ENCODE measurements at places on chromosomes 6 and 20.

GRCh38 chr20:227439-228105 is 514 bp downstream of the DEFB129 start:
- no peak for DNase-seq

DNA sequence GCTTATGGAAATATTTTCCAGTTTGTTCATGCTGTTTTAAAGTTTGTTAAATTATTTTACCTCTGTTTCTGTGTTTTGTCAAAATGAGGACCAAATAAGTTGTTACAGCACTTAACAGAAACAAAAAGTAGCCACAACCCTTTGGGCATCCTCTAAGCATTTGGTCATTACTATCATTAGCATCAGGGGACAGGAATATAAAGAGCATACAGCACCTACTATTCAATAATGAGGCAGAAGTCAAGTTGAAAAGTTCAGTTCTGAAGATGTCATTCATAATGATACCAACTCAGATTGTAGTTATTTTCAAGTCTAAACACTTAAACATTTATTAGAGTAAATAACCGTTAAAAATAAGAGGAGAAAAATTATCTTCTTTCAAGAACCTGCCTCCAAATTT is 862.3 kb upstream of the FLRT3 start:
- no peak for DNase-seq

DNA sequence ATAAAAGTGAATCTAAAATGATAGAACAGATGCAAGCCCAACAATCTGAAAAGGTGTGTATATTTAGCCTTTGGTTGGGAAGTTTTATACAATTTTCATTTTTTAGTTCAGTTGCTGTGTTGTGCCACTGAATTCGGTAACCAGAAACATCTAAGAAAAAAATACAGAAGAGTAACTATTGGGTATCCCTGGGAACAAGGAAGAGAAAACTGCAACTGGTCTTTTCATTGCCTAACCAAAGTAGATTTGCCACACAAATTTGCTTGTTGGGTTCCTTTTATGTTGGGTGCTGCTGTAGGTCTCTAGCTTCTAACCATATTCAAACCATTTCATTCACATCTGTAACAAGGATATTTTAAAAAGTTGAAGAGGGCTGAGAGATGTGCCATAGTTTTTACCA is 2.8 kb upstream of the TMEM30A start:
- DNase-seq: no peak

DNA sequence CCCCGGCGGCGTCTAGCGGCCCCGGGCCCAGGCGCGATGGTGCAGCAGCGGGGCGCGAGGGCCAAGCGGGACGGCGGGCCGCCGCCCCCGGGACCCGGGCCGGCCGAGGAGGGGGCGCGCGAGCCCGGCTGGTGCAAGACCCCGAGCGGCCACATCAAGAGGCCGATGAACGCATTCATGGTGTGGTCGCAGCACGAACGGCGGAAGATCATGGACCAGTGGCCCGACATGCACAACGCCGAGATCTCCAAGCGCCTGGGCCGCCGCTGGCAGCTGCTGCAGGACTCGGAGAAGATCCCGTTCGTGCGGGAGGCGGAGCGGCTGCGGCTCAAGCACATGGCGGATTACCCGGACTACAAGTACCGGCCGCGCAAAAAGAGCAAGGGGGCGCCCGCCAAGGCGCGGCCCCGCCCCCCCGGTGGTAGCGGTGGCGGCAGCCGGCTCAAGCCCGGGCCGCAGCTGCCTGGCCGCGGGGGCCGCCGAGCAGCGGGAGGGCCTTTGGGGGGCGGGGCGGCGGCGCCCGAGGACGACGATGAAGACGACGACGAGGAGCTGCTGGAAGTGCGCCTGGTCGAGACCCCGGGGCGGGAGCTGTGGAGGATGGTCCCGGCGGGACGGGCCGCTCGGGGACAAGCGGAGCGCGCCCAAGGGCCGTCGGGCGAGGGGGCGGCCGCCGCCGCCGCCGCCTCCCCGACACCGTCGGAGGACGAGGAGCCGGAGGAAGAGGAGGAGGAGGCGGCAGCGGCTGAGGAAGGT is 715 bp downstream of the SOX12 start:
- peak; percentile 28 for DNase-seq

- no peak for DNase-seq
These were observed 14.6 kb upstream of the CDK5RAP1 start for GRCh38 chr20:33415948-33416347.

DNA sequence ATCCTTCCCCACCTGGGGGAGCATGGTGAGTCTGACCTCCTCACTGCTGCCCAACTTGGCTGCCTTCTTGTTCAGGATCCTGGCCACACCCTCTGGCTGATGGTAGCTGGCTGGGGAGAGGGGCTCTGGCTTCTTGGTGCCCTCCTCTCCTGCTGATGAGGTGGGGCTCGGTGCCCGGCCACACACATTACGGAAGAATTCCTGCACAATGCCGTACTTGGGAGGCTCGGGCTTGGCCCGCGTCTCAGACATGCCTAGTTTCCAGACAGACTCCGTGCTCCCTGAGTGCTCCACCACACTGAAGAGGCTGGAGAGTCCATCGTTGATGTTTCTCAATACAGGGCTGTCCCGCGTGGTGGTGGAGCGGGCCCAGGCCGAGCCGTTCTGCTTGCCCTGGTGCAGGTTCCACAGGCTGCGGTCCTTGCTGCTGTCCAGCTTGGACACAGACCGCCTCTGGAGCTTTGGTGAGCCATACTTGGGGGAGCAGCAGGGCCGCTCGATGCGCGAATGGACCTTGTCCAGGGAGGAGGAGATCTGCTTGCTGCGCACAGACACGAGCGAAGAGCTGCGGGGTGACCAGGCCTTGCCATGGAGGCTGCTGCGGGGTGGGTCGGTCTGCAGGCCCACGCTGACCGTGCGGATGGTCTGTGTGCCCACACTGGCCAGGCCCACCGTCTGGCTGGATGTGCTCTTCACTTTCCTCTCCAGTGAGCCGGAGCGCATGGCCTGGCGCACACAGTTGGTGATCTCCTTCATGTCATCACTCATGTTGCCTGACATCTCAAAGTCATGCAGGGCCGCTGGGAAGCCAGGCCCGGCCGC is 19.9 kb upstream of the DSN1 start:
- no peak for DNase-seq

DNA sequence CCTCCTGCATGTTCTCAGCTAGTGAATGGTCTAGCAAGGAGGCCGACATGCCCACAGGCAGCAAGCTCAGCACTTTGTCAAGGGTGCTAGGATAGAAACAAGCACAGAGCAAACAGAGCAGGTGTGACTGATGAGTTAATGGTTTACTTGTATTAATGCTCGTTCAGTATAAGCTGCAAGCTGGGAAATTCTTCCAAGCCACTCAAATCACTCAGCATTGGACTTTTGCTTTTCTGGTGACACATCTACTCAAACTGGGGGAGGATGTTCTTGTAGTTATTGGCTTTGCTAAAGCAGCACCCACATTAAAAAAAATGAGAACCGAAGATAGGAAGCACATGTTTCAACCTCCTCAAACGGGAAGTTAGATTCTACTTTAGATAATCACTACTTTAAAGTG is 43.1 kb upstream of the NEDD9 start:
- no peak for DNase-seq

DNA sequence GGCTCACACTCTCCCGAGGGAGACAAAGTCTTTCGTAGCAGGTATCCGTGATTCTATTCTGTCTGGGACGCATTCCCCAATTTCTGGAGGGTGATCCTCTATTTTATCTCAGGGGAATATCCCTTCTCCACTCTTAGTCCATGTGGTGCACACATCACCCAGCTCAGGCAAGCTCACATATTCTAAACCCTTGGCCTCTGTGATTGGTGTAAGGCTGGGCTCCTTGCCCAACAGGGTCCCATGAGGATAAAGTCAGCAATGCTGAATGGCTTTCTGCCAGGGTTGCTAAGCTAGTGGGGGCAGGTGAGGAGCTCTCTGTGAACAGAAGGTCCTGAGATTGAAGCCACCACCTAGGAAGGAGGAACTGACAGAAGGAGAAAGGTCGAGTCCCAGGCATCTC is 137.2 kb downstream of the CDH26 start:
- no peak for DNase-seq

- peak; percentile 29 for DNase-seq
These were observed 42.4 kb downstream of the PTCHD4 start for GRCh38 chr6:48068278-48069251.

DNA sequence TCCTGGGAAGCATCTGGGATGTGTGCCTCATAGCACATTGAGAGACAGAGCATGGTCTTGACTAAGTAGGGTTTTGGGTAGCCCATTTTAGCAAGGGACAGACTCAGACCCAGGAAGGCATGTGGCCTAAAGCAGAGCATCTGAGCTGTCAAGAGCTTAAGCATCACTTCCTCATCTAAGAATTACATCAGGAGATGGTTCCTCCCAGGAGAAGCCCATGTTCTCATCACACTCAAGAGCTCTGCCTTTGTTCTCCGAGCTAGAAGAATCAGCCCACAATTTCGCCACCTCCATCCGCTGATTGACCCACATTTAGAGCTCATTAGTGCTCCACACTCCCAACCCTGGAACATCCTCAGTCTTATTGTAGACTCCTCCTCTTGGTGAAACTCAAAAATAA is 68.3 kb downstream of the NPEPL1 start:
- no peak for DNase-seq

DNA sequence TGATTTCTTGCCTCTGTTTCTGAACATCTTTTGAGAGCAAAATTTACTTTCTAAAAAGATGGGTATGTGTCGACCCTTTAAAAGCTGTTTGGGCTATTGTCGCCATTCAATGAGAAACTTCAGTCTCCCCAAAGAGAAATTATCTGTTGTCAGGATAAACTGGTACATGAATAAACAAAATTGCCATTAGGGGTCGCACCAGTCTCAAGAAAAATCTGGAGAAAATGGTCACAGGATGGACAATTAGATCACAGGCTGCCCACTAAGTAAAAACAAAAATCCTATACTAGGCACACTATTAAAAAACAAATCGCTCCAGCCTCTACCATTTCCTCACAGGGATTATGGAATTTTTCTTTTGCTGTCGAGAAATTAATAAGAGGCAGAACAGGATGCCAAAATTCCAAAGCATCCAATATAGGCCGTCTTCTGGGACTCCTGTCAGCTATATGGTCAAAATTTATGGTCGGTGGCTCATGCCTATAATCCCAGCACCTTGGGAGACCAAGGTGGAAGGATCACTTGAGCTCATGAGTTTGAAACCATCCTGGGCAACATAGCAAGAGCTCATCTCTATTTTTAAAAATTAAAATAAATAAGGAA is 5.5 kb upstream of the HLA-E start:
- DNase-seq: peak; percentile 11

- DNase-seq: no peak
These were observed 409.3 kb upstream of the RUNX2 start for GRCh38 chr6:44918671-44919296.

GRCh38 chr6:135311446-135312200 is 130.5 kb downstream of the MYB start:
- peak; percentile 17 for DNase-seq

DNA sequence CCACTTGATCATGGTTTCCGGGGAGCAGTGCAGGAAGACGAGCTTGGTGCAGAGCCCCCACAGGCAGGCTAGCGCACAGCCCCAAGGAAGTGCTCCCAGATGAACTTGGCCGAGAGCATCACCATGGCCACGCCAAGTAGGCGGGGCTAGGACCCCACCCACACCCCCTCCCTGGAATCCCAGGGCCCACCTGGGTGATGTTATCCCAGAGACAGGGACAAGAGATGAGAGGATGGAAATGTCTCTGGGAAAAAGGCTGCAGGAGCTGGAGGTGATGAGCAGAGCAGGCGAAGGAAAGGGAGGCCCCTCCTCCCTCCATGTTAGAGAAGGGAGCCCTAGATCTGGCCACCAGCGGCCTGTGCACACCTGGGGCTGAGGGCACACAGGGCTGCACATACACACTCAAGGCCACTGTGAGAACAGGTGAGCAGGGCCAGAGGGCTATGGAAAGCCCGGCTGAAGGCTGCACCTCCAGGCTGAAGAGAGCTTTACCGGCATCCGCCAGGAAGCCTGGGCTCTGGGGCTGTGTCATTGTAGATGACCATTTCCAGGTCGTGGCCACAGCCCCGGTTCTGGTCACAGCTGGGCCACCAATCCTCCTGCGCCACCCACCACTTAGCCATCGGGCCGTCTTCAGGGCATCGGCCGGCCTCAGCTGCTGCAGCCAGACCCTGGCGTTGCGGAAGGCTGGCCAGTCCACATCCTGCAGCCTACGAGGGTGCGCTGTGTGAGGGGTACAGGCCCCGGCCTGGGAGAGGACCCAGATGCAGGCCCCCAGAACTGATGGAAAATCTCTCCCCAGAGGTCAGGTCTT is 24.9 kb downstream of the NPEPL1 start:
- DNase-seq: no peak

DNA sequence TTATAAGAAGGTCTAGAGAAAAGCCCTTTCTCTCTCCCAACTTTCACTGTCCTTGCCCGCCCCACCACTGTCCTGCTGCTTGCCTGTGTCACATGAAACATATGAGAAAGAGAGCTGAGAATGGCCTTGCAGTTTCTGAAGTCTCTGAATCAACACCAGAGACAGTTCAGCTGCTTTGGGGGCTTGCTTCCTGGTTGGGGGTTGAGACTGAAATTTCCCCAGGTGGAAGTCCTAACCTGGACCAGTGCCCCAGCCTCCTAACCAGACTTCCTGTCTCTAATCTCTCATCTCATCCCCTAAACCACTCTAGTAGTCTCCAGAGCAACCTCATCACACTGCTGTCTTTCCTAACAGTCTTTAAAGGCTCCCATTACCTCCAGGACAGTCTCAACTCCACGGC is 10.7 kb downstream of the TRAM2 start:
- no peak for DNase-seq

- DNase-seq: no peak
These were observed 27.1 kb upstream of the TOP1 start for GRCh38 chr20:41001497-41001896.

GRCh38 chr20:37291724-37292126 is 2.3 kb downstream of the MANBAL start:
- no peak for DNase-seq

GRCh38 chr20:32327087-32327681 is 30.9 kb upstream of the ASXL1 start:
- DNase-seq: no peak

DNA sequence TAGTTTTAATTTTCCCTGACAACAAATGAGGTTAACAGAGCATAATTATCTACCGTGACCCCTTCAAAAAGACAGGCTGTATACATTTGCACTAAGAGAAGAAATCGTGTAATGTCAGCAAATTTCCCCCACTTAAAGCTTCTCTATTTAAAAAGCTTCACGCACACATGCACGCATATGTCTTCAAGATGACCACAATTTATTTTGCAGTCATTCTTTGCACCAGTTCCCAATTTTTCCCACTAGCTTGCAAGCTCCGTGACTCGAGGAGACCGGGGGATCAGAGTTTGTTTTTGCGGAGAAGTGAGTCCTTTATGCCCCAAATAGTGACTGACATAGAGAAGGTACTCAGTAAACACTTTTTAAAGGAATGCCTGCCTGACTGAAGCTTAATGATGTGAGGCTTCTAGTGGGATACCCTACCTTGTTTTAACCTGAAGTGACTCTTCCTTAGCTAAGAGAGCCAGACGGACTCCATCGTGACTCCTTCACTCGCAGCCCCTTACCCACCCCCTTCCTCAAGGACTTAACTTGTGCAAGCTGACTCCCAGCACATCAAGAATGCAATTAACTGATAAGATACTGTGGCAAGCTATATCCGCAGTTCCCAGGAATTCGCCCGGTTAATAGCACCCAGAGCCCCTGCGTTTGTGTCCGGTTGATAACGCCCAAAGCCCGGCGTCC is 9.3 kb upstream of the NQO2 start:
- peak; percentile 36 for DNase-seq

Measured in SHP77 treated with DMSO at 0.1 percent for 48 hours (cell line).